ENCODE measurements at places on chromosomes 2 and 18. TPM values are rescaled to one million over a fixed set of nuclear protein-coding genes. Genes with fewer than 3 reads are reported as not detected.

CCDC68 gene
- 0.34 TPM for polyA plus RNA-seq

RTP5 gene
- not detected for polyA plus RNA-seq

SCN7A gene
- not detected for polyA plus RNA-seq

ELOA2 gene
- not detected for polyA plus RNA-seq

DCDC2C gene
- not detected for polyA plus RNA-seq

GALNT3 gene
- 2.4 TPM for polyA plus RNA-seq

GALNT13 gene
- not detected for polyA plus RNA-seq

SCTR gene
- not detected for polyA plus RNA-seq

MC4R gene
- polyA plus RNA-seq = not detected

ACP1 gene
- 129 TPM for polyA plus RNA-seq

EFHD1 gene
- polyA plus RNA-seq = 60.0 TPM

IL37 gene
- polyA plus RNA-seq = not detected

NOSTRIN gene
- polyA plus RNA-seq = not detected

DIS3L2 gene
- 8.2 TPM for polyA plus RNA-seq

STARD6 gene
- not detected for polyA plus RNA-seq

LHCGR gene
- not detected for polyA plus RNA-seq

BOLL gene
- not detected for polyA plus RNA-seq

ZNF385B gene
- 0.22 TPM for polyA plus RNA-seq

GPBAR1 gene
- not detected for polyA plus RNA-seq

SIX3 gene
- polyA plus RNA-seq = not detected

MAPK4 gene
- not detected for polyA plus RNA-seq

SIX2 gene
- polyA plus RNA-seq = 0.36 TPM

NEURL3 gene
- polyA plus RNA-seq = not detected

LOXHD1 gene
- not detected for polyA plus RNA-seq

SYT4 gene
- not detected for polyA plus RNA-seq

TBR1 gene
- polyA plus RNA-seq = not detected

PLGLB2 gene
- 1.2 TPM for polyA plus RNA-seq
